ENCODE measurements at places on chromosomes 6 and 20. TPM values are rescaled to one million over a fixed set of nuclear protein-coding genes. Genes with fewer than 3 reads are reported as not detected.

DNA sequence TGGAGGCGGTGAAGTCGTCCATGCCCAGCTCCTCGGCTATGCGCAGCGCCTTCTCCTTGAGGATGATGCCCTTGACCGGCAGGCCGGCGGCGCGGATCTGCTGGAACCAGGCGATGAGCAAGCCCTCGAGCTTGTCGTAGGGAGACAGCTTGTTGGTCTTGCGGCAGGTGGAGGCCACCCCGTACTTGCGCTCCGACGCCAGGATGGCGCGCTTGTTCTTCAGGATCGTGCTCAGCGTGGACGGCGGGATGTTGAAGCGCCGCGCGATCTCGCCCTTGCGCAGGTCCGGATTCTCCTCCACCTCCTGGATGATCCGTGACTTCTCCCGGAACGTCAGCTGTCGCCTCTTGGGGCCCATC is 435 bp downstream of the CENPB start:
- no peaks in the 10 kb centered on the region for H3K27me3 ChIP-seq
- no peaks in the 10 kb centered on the region for H3K4me1 ChIP-seq
- DNase-seq = peak; percentile 71
- peak overlapping the region; percentile 65 for H3K27ac ChIP-seq

- peak overlapping the region; percentile 69 for H3K4me3 ChIP-seq
- no peaks in the 10 kb centered on the region for H3K27me3 ChIP-seq
- H3K27ac ChIP-seq = peak overlapping the region; percentile 71
- H3K36me3 ChIP-seq = no peaks in the 10 kb centered on the region
Observed at GRCh38 chr6:139030228-139030963, 1.9 kb downstream of the ABRACL start.

GRCh38 chr20:63941282-63942081 is 14.7 kb downstream of the UCKL1 start:
- H3K27ac ChIP-seq = no peak overlapping the region
- H3K36me3 ChIP-seq = no peaks in the 10 kb centered on the region
- H3K4me1 ChIP-seq = no peaks in the 10 kb centered on the region
- peak; percentile 82 for DNase-seq

GRCh38 chr6:97207383-97207782 is 75.6 kb downstream of the MMS22L start:
- no peak overlapping the region for H3K4me3 ChIP-seq
- no peak for DNase-seq
- H3K27ac ChIP-seq = no peak overlapping the region
- no peaks in the 10 kb centered on the region for H3K36me3 ChIP-seq
- no peaks in the 10 kb centered on the region for H3K4me1 ChIP-seq
- H3K27me3 ChIP-seq = no peaks in the 10 kb centered on the region

DNA sequence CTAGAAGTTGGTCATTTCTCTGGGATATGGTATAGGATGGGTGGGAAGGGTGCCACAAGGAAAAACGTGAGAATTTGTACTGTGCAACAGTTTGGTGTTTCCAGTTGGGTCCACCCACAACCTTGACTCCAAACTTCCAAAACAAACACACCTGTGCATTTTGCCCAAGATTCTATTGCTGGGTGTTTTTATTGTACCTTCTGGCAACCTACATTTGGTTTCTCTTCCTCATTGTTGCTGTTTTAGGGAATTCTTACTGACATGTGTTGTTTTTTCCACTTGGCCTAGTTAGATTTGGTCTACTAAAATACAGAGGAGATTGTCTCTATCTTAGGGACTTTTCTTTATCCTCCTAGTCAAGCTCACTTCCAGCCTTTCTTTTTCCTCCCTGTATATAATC is 16.7 kb downstream of the TULP4 start:
- H3K4me1 ChIP-seq = no peaks in the 10 kb centered on the region
- H3K36me3 ChIP-seq = no peaks in the 10 kb centered on the region
- H3K27me3 ChIP-seq = no peaks in the 10 kb centered on the region
- no peak for DNase-seq

- no peak for DNase-seq
- H3K27me3 ChIP-seq = no peaks in the 10 kb centered on the region
- no peaks in the 10 kb centered on the region for H3K4me1 ChIP-seq
- H3K4me3 ChIP-seq = no peak overlapping the region
Observed at GRCh38 chr20:5569021-5569420, 181.2 kb upstream of the SHLD1 start.

DNA sequence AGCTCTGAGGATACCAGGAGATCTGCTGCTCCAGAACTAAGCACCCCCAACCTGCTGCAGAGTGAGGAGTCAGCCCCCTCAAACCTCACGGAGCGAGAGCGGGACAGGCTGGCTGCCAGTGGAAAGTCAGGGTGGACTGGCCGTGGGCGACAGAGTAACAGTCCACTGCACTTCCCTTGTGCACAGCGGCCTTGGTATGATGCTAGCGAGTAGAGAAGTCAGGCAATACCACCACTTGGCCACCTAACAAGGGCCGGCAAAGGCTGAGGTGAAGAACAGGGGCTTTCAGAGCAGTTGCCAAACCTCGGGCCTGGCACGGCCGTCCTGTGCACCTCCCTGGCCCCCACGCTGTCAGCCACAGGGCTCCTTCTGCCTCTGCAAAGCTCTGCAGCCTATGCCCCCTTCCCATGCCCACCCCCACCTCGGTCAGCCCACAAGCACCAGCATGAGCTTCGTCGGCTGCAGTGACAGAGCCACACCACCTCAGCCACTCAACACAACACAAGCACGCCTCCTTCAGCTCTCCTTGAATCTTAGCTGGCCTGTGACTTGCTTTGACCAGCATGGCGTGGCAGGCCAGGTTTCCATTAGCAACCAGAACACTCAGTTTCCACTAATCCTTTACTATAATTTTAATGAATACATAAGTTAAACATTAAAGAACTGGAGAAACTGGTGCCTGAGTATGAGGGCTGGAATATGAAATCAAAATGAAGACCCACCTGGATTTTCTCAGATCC is 127.6 kb upstream of the SNX9 start:
- H3K27ac ChIP-seq = no peak overlapping the region
- no peak for DNase-seq
- H3K36me3 ChIP-seq = no peaks in the 10 kb centered on the region
- H3K4me3 ChIP-seq = no peak overlapping the region
- H3K4me1 ChIP-seq = no peaks in the 10 kb centered on the region
- H3K27me3 ChIP-seq = no peaks in the 10 kb centered on the region

DNA sequence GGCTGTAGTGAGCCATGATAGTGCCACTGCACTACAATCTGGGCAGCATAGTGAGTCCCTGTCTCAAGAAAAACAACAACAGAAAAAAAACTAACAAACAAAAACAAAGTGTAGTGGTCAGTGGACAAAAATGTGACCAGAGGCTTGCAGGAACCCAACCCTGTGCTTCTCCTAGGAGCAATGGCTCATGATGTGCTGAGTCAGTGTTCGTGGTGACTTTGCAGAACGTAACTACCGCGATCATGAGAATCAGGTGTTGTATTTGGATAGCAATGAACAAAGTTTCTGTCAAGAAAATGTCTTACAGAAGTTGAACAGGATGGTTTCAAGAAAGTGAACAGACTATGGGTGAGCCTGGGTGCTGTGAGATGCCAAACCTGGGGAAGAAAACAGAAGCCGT is 18.5 kb upstream of the FOXC1 start:
- H3K4me1 ChIP-seq = no peaks in the 10 kb centered on the region
- no peak overlapping the region for H3K4me3 ChIP-seq
- H3K36me3 ChIP-seq = no peaks in the 10 kb centered on the region
- no peaks in the 10 kb centered on the region for H3K27me3 ChIP-seq
- no peak for DNase-seq
- H3K27ac ChIP-seq = no peak overlapping the region

- H3K4me1 ChIP-seq = no peaks in the 10 kb centered on the region
- DNase-seq = no peak
- H3K36me3 ChIP-seq = peaks cover 3% of the 10 kb centered on the region
- no peak overlapping the region for H3K4me3 ChIP-seq
Observed at GRCh38 chr6:56156643-56157042, 90.7 kb downstream of the COL21A1 start.

- H3K27ac ChIP-seq = no peak overlapping the region
- no peak for DNase-seq
- peaks cover 3% of the 10 kb centered on the region for H3K36me3 ChIP-seq
- no peaks in the 10 kb centered on the region for H3K4me1 ChIP-seq
- no peak overlapping the region for H3K4me3 ChIP-seq
- H3K27me3 ChIP-seq = no peaks in the 10 kb centered on the region
Observed at GRCh38 chr6:111410371-111410770, 72.6 kb downstream of the REV3L start.

DNA sequence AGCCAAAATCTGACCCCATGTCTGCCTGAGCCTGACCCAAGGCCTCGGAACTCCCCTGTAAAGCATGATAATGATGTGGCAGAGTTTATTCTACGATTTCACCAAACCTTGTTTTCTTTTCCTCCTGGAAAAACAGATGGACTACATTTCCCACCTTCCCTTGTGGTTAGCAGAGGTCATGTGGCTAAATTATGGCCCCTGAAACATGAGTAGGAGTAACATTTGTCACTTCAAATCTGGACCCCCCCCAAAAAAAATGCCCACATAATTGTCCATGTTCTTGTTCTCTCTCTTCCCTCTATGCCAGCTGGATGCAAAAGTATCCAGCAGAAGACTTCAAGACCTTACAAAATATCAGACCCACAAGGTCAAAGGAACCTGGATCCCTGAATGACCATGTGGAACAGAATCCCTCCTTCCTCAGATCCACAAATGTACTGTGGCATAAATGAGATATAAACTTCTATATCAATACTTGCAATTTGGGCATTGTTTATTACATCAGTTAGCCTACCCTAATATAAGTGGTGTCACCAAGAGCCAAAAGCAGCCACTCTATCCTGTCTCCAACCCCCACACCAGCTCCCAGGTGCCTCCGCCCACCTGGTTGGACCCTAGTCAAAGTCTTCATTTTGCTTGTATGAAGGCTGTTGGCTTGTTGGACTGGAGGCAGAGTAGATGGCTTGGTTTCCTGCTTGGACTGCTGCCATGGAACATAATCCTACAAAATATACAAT is 1.4 kb downstream of the C20orf96 start:
- H3K36me3 ChIP-seq = no peaks in the 10 kb centered on the region
- no peaks in the 10 kb centered on the region for H3K4me1 ChIP-seq
- no peak overlapping the region for H3K4me3 ChIP-seq
- H3K27ac ChIP-seq = no peak overlapping the region
- no peak for DNase-seq

DNA sequence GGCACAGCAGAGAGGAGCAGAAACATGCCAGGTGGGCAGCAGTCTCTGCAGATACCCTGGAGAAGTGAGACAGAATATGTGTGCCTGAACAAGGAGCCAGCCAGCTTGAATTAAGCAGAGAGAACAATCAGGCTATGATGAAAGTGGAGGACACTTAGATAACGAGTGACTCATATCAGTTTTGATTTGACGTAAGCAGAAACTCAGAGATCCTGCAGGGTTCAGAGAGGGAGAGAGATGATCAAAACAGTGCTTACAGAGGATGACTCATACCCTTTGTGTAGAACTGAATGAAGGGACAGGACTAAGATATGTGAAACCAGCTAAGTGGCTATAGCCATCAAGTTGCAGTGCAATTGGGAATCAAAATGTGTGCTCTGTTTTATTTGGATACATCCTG is 300.7 kb downstream of the TENT5A start:
- no peak for DNase-seq
- no peaks in the 10 kb centered on the region for H3K36me3 ChIP-seq
- H3K27ac ChIP-seq = no peak overlapping the region
- no peaks in the 10 kb centered on the region for H3K27me3 ChIP-seq

GRCh38 chr20:62765021-62765420 is 31.3 kb upstream of the MRGBP start:
- no peaks in the 10 kb centered on the region for H3K36me3 ChIP-seq
- H3K27me3 ChIP-seq = no peaks in the 10 kb centered on the region
- no peak overlapping the region for H3K27ac ChIP-seq
- no peaks in the 10 kb centered on the region for H3K4me1 ChIP-seq
- no peak for DNase-seq
- H3K4me3 ChIP-seq = no peak overlapping the region

DNA sequence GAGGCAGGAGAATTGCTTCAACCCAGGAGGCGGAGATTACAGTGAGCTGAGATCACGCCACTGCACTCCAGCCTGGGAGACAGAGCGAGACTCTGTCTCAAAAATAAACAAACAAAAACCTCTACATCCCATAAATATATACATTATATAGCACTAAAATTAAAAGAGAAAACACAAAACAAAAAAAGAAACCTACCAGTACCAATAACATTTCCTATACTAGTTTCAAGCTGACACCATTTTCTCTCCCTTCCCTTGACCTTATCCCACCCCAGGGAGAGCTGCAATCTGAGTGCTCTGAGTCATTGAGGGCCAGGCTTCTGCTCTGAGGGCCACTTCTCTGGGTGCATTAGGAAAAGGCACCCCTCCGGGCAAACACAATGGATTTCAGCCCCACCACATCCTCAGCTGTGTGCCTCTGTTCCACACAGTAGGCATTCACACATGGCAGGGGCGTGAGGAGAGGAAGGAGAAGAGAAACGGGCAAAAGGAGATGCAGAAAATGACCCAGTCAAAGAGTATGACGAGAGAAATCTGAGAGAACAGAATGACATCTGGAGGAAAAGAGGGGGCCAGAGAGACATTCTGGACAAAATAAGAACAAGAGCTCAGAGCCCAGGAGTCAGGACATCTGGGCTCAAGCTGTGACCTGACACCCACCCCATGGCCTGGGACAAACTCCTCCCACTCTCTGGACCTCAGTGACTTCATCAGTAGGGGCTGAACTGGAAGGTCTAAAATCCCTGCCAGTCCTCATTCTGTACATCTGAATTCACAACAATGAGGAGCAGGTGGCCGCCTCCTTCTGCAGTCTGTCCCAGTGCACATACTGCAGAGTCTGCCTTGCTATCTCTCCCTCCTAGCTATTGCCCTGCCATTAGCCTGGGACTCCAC is 18.2 kb downstream of the TRIM26 start:
- no peak overlapping the region for H3K4me3 ChIP-seq
- no peak overlapping the region for H3K27ac ChIP-seq
- no peak for DNase-seq

DNA sequence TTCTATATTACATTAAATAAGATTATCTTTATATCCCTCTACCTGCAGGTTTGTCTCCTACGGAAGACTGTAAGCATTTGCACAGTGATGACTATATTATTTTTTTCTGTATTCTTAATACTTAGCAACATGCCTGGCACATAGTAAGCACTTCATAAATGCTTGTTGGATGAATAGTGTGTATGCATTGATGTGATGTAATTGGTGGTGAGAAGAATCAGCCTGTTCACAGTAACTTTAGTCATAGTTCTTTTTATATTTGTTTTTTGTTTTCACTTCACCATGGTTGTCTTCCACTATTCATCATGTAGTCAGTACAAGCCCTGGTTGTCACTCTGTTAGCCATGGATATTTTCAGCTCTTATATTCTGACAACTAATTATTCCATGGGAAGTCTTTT is 184.0 kb upstream of the FLRT3 start:
- H3K27ac ChIP-seq = no peak overlapping the region
- H3K4me3 ChIP-seq = no peak overlapping the region

SRMS gene
- not detected for total RNA-seq

HLA-DOB gene
- 2.8 TPM for total RNA-seq

SCRT2 gene
- total RNA-seq = not detected

TXLNB gene
- total RNA-seq = 1.5 TPM

PSORS1C2 gene
- not detected for total RNA-seq

ERVFRD-1 gene
- total RNA-seq = 0.12 TPM

FAM217A gene
- not detected for total RNA-seq

TBX18 gene
- total RNA-seq = 58.6 TPM

DPPA5 gene
- total RNA-seq = not detected

All from aorta (tissue), 5 donors.